ENCODE measurements at places on chromosomes 12 and 14. TPM values are rescaled to one million over a fixed set of nuclear protein-coding genes. Genes with fewer than 3 reads are reported as not detected.

Gene RERG
- not detected for total RNA-seq

Gene KRT6B
- total RNA-seq = not detected

Gene PRICKLE1
- 1.2 TPM for total RNA-seq

Gene NCKAP5L
- total RNA-seq = 16.6 TPM

Gene METTL25
- 19.0 TPM for total RNA-seq

Gene CLEC4C
- total RNA-seq = not detected

Gene COX8C
- not detected for total RNA-seq

Gene PTGES3
- 154 TPM for total RNA-seq

Gene TRMT61A
- total RNA-seq = 14.6 TPM

Gene TEX52
- total RNA-seq = not detected

Gene RNASE3
- not detected for total RNA-seq

All from naive thymus-derived CD4-positive, alpha-beta T cell (primary cell).